ENCODE measurements at places on chromosomes 12 and 14.
A peak's percentile ranks its signal among the peaks of the same experiment; 100 is the strongest.

DNA sequence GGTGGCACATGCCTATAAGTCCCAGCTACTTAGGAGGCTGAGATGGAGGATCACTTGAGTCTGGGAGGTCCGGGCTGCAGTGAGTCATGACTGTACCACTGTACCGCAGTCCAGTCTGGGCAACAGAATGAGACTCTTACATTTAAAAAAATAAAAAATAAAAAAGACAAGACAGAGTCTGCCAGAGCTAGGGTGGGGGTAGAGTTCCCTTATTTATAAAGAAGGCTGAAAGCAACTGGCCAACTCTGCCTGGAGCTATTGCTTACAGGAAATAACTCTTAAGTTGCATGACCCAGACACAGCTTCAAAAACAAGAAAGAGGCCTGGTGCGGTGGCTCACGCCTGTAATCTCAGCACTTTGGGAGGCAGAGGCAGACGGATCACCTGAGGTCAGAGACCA is 31.5 kb downstream of the NUMB start:
- no peak for DNase-seq

GRCh38 chr14:88554457-88555286 is at the start of gene PTPN21:
Gene PTPN21, minus strand, starts transcription at chr14:88555007. Its CDS starts 4,590 bp downstream, at chr14:88550417.
- DNase-seq, result peak; percentile 66

DNA sequence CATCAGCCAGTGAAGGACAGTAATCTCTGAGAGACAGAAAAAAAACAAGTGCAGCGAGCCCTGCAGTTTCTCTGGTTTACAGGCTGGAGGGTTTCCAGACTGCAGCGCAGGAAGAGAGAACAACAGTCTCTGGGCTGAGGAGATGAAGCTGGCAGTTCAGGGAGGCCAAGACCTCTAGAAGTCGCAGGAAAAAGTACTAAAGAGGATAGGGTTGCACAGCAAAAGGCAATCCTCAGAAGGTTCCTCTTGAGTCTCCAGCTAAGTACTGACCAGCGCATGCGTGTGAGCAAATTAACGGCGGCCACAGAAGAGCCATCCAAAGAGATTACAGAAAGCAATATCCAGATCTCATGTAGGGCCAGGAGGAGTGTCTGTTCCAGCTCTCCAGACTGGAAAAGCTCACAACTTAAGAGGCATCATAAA is 12.2 kb upstream of the CCDC60 start:
- DNase-seq, result no peak

GRCh38 chr14:76812093-76812421 is 625 bp downstream of the ANGEL1 start:
- no peak for DNase-seq

- DNase-seq, result peak; percentile 9
Measured at GRCh38 chr12:79547044-79547734, 143.6 kb downstream of the PAWR start.

- peak; percentile 73 for DNase-seq
Measured at GRCh38 chr12:68012712-68013111, 23.5 kb downstream of the IFNG-AS1 start.

- DNase-seq, result no peak
Measured at GRCh38 chr14:36768638-36769337, 107.1 kb downstream of the PAX9 start.

GRCh38 chr12:124940393-124941169 is 26.1 kb upstream of the UBC start:
- peak; percentile 98 for DNase-seq

DNA sequence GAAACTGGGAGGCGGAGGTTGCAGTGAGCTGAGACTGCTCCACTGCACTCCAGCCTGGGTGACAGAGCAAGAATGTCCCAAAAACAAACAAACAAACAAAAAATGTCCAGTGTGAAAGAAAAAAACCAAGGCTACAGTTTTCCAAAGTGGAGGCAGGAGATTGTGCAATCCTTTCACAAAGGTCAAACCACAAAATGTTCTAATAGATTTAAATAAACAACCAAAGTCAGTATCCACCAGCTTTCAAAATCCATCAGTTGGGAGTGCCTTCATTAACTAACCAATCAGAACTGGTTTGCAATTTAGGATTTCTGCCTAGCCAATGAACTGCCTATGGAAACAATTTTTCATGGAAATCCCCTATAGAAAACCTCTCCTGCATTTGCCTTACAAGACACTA is 52.3 kb upstream of the TRIM9 start:
- no peak for DNase-seq

All from A673 (cell line).